GM23248 (cell line): ENCODE measurements at places on chromosomes 16 and 17.

- DNase-seq: peak; percentile 56
These were observed 702 bp downstream of the TENT4B start for GRCh38 chr16:50153596-50154419.

DNA sequence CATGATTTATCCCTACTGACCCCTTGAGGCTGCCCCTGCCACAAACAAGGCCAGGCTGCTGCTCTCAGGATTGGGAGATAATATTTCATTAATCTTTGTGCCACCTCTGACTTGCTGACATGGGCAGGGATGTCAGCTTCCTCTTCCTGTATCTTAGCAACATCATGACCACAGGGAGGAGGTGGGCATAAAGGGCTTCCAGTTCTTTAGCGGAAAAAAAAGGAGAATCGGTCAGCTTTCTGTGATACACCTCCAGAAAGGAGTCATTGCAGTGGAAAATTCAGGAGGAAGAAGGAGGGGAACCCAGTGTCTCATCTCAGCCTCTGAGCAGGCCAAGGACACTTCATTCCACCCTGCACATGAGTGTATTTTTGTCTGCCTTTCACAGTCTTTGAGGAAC, 206.8 kb upstream of the SDK2 start:
- DNase-seq: no peak

DNA sequence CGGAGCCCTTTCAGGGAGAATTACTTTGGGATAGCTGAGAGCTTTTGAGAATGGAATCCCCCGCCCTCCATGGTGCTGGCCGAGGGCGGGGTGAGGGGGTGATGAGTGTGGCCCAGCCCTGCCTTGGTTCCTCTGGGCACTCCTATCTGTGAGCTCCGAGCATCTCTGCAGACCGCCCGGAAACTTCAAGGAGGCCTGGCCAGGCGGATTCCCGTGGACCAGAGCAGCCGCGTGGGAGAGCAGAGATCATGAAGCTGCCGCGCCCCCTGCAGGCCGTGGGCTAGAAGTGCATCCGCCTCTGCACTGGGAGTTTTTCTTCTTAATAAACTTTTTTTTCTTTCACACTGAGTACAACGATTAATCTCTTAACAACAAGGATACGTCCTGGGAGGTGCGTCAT, 392.9 kb upstream of the EEF2KMT start:
- peak; percentile 6 for DNase-seq

GRCh38 chr17:69874175-69874670, 200.8 kb upstream of the KCNJ16 start:
- DNase-seq: peak; percentile 88

DNA sequence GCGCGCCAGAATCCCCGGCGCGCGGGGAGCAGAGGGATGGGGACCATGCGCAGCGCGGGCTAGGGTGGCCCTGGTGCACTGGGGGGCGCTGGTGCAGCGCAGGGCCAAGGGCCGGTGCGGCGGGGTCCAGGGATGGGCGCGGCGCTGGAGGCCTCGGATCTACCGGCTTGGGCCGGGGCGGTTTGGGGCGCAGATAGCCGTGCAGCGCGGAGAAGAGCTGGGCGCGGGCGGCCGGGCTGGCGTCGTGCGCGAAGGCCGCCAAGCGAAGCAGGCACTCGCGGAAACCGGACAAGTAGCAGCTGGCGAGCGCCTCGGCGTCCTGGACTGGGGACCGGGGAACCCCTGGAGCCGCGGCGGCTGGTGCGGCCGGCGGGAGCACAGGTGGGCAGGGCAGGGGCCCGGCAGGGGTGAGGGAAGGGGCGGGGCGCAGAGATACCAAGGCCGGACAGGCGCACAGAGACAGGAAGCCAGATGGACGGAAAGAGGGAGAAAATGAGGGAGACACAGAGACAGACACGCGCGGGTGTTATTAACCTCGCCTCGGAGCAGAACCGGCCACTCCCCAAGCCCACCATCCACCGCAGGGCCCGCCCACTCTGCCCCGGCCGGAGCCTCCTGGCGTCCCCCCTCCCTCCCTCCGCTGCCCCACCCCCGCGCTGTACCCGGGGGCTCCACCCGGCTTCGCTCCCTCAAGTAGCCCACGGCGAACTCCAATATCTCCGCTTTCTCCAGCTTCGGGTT, 2.1 kb downstream of the HES7 start:
- DNase-seq: peak; percentile 72

DNA sequence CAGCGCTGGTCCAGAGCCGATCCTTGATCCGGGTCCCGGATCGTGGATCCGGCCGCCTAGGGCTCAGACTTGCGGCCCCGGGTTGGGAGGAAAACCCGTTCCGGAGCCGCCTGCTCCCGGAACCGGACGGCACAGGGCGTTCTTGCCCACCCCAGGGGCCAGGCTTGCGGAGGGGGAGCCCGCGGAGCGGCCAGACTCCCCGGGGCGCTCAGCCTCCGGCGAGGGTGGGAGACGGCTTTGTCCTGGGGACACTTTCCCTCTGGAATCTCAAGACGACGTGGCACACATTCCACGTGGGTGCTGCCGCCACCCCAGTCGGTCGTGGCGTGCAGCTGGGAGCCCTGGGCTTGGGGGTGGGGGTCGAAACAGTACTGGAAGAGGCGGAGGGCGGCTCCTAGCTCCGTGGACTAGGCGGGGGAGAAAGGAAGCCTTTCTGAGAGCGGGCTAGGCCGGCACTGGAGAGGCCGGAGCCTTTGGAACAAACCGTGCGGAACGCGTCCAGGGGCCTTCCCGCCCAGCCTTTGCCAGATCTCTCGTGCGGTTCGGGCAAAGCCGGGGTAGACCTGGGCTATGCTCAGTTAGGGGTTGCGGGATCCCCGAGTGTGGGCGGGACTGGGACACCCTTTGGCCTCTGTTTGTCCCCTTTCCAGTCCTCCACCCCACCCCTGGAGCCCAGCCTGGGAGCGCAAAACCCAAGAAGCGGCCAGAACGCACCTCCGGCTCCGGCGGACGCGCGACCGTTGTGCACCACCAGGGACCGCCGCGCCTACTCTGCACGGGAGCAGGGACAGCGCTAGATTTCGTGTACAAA, 26.5 kb downstream of the SREBF1 start:
- peak; percentile 82 for DNase-seq

- no peak for DNase-seq
These were observed 36.1 kb upstream of the COX10 start for GRCh38 chr17:14033166-14033565.

DNA sequence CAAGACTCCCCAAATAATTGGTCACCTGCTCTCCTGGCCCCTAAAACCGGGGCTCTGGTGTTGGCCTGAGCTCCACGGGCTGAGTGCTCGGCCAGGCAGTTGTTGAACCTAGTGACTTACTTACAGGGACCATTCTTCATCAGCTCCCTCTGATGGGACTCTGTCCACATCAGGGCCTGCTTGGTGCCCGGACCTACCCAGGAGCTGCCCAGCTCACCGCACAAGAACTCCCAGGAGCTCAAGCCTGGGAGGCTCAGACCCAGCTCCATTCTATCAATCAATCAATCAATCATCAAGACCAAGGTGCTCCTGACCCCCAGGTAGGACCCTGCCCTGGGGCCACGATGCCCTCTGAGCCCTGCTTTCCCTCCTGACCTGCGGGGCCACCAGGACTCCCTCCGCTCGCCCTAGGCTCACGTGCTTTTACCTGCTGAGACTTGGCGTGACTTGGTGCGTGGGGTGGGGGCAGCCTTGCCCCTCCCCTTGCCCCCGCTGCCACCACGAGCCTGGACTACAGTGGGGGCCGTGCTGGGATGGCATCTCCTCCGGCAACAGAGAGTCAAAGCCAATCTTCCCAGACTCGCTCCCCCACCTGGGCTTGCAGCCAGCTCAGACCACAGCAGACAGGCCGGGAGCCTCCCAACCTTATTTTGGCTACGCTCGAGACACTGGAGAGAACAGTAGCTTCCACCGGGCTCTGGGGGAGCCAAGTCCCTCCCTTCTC, 15.7 kb downstream of the IL34 start:
- DNase-seq: no peak

DNA sequence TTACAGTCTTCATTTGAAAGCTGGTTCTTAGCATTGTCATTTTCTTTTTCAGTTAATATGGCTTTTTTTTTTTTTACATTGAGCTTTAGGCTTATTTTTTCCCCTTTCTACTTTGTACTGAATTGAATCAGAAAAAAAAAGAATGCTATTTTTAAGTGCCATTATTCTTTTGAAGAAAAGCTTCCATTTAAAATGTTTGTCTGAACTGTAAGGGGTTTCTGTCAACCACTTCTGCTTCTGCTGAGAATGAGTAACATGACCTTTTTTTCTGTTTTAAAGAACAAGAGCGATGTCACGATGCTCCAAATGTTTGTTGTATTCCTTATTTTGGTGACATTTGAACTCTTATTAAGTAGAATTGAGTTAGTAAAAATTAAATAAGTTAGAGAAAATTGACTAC, 50.0 kb downstream of the MRTFB start:
- DNase-seq: no peak

DNA sequence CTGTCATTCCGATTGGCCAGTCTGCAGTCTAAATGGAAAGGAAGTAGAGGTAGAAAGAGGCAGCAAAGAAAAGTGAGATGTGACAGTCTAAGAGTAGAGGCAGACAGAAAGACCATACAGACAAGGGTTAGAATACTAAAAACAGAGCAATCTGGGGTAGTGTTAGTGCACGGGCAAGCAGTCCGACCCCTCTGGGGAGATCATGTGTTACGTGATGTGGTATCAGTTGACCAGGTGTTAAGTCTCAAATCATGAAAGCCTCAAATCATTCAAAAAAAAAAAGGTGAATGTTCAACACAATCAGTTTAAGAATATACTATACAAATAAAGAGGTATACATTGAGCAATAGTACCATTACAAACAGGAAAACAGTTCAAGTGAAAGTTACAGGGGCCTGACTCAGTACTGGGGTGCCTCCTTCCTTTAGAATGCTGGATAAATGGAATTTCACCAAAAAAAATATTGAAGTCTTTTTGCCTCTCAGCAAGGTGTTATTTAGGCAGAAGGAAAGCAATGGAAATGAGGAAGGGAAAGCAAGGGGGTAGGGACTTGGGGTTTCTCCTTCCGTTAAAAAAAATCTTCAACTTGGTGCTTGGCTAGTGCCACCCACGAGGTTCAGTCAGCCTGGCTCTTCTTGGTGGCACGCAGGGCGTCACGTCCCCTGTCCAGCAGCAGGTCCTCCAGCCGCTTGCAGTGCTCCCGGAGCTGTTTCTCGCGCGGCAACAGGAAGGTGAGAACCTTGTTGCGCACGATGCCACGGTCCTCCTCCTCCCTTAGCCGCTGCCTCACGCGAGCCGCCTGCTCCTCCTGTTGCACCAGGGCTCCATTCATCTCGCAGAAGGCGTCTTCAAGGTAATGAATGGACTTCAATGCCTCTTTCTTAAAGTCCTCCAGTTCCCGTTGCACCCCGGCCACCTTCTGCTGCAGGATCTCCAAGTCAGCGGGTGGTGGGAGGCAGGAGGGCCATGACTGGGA, 616 bp downstream of the CCDC182 start:
- no peak for DNase-seq

- no peak for DNase-seq
These were observed 228.9 kb upstream of the TNRC6C start for GRCh38 chr17:77729587-77729986.

DNA sequence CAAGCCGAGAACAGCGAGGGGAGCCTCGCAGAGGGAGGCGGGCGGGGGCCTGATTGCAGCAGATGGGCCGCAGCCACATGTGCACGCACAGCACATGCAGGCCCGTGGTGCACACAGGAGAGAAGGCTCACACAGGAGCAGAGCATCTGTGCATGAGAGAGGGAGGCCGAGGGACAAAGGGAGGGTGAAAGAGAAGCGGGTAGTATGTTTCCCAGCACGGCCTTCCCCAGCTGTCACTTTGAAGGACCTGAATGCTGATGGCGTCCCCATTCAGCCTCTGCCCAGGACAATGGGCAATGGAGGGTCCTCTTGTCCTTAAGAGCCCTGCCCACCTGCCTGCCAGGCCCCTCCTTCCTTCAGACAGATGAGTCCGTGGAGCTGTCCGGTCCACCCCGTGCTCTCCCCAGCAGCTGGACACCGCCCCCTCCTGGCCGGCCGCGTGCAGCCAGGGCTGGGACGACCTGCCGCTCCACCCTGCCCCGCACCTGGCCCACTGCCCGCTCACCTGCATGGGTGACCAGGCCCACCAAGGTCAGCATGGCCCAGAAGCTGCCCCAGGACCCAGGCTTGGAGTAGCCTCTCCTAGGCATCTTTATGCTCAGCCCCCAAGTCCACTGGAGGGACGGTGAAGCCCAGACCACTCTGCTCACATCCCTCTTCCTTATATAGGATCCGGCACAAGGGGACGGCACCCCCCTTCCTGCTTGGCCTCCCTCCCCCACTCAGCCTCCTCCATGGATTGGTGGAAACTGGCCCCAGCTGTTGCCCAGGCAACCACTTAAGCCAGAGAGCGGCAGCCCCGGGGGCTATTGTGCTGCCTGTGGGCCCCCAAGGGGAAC, at the start of gene BTBD17:
TSS of gene BTBD17 (minus strand) at position 639 of the 839 bp plus-strand sequence. CDS start at position 590, 49 bp downstream.
- peak; percentile 55 for DNase-seq

GRCh38 chr17:9020096-9020823, 1.1 kb upstream of the NTN1 start:
- DNase-seq: no peak

GRCh38 chr17:81553616-81554181, 1.5 kb upstream of the FAAP100 start:
- peak; percentile 96 for DNase-seq

GRCh38 chr16:10831894-10832886, 13.6 kb upstream of the TVP23A start:
- DNase-seq: no peak

DNA sequence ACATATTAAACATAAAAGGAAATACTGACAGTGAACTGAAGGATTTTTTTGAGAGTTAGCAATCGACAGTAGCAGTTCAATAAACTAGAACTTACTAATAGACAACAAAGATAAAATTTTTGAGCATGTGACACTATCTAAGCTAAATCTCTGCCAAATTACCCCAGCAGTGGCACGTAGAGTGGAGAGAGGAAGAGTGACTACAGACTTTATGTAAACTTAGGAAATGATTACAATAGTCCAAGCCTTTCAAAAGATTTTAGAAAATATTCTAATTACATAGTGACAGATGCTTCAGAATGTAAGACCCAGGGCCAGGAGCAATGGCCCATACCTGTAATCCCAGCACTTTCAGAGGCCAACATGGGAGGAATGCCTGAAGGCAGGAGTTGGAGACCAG, 52.4 kb downstream of the CFDP1 start:
- peak; percentile 57 for DNase-seq

DNA sequence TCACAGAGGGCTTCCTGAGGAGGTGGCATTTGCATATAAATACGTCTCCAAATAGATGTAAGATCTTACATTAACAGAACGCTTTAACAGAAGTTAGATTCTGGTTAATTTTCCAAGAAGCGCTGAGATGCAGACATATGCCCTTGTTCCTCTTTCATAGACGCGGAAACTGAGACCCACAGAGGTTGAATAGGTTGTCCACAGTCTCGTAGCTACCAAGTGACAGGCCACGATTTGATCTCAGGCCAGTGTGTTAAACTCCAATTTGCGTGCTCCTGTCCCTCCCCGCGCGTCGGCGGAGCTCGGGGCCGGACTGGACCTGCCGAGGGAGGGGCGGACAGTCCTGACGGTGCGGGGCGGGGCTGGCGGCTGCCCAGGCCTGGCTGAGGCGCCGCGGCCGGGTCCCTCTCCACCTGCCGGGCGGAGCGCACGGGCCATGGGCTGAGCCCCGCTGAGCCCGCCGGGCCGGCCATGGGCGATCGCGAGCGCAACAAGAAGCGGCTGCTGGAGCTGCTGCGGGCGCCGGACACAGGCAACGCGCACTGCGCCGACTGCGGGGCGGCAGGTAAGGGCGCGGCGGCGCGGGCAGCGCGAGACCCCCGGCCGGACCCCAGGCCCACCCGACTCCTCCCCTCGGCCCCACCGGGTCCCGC, at the start of gene ADAP2:
TSS of gene ADAP2 (plus strand) at position 402 of the 653 bp plus-strand sequence. CDS start at position 472, 70 bp downstream.
- DNase-seq: peak; percentile 41

GRCh38 chr17:5929721-5930120, 140.5 kb upstream of the WSCD1 start:
- DNase-seq: no peak

- DNase-seq: no peak
These were observed 4.3 kb upstream of the NTN1 start for GRCh38 chr17:9016941-9017552.

GRCh38 chr16:621526-622105, 9.2 kb upstream of the WFIKKN1 start:
- DNase-seq: no peak
